ENCODE measurements at places on chromosomes 3 and 15. TPM values are rescaled to one million over a fixed set of nuclear protein-coding genes. Genes with fewer than 3 reads are reported as not detected.

CHRNA7 gene
- polyA plus RNA-seq = 0.38 TPM

MME gene
- 0.49 TPM for polyA plus RNA-seq

NLGN1 gene
- not detected for polyA plus RNA-seq

THSD4 gene
- 18.0 TPM for polyA plus RNA-seq

GRCh38 chr3:98525494-98525893, 2.8 kb upstream of the CLDND1 start:
- DNase-seq = no peak

GRCh38 chr3:13018043-13018451, 55.2 kb downstream of the IQSEC1 start:
- DNase-seq = no peak

- peak; percentile 22 for DNase-seq
Observed at GRCh38 chr15:27414168-27414870, 443.3 kb downstream of the GABRG3 start.

Measured in foreskin keratinocyte (primary cell).